Smooth muscle cell of the coronary artery (primary cell): ENCODE measurements at places on chromosomes 4 and X. TPM values are rescaled to one million over a fixed set of nuclear protein-coding genes. Genes with fewer than 3 reads are reported as not detected.

The FAM9B gene
- not detected in 2 replicates for total RNA-seq

The TCEAL3 gene
- 24.3 and 27.8 TPM in 2 replicates for total RNA-seq

The CITED1 gene
- total RNA-seq = 0.23 TPM in 1 of 2 replicates, not detected in the other

The STOX2 gene
- total RNA-seq = 0.82 and 1.1 TPM in 2 replicates

The SSX2 gene
- not detected in 2 replicates for total RNA-seq
